ENCODE measurements at places on chromosomes 2 and 18. TPM values are rescaled to one million over a fixed set of nuclear protein-coding genes. Genes with fewer than 3 reads are reported as not detected.

NT5DC4 gene
- not detected for total RNA-seq

CFAP221 gene
- not detected for total RNA-seq

PRSS56 gene
- not detected for total RNA-seq

CCDC88A gene
- total RNA-seq: 47.1 TPM

SERPINB10 gene
- not detected for total RNA-seq
